ENCODE measurements at places on chromosomes 5 and 9. TPM values are rescaled to one million over a fixed set of nuclear protein-coding genes. Genes with fewer than 3 reads are reported as not detected.

Gene DIRAS2
- polyA plus RNA-seq = not detected

Gene SOWAHA
- polyA plus RNA-seq = 0.03 TPM

Gene PCAT7
- 0.05 TPM for polyA plus RNA-seq

Gene TAF1L
- not detected for polyA plus RNA-seq

Gene PGM5
- 3.8 TPM for polyA plus RNA-seq

Gene HTR4
- 0.03 TPM for polyA plus RNA-seq

Gene STOML2
- polyA plus RNA-seq = 56.9 TPM

Gene SV2C
- 0.13 TPM for polyA plus RNA-seq

Gene CD274
- 1.9 TPM for polyA plus RNA-seq

Gene PCDHA9
- polyA plus RNA-seq = not detected

Gene PIP5K1B
- polyA plus RNA-seq = 2.7 TPM

Gene IGFBPL1
- polyA plus RNA-seq = not detected

Gene PCDHGA5
- polyA plus RNA-seq = 0.04 TPM

Gene CARD9
- polyA plus RNA-seq = 17.3 TPM

Gene GRHPR
- polyA plus RNA-seq = 61.9 TPM

Gene ZNF367
- polyA plus RNA-seq = 2.1 TPM

Gene PCDHB15
- 1.1 TPM for polyA plus RNA-seq

Gene CATSPER3
- polyA plus RNA-seq = 0.35 TPM

Gene TMEM232
- 0.33 TPM for polyA plus RNA-seq

Gene PDCD1LG2
- polyA plus RNA-seq = 2.0 TPM

Gene MARVELD2
- 0.12 TPM for polyA plus RNA-seq

Gene LHX3
- polyA plus RNA-seq = not detected

Gene CAMK4
- 0.90 TPM for polyA plus RNA-seq

Gene PCDHGA10
- 0.17 TPM for polyA plus RNA-seq

Gene AGXT2
- not detected for polyA plus RNA-seq

Gene UGT3A2
- polyA plus RNA-seq = 0.48 TPM

Gene PLCXD3
- 0.12 TPM for polyA plus RNA-seq

Gene TRAF1
- polyA plus RNA-seq = 10.2 TPM

Gene ZFP2
- polyA plus RNA-seq = 1.7 TPM

Gene ASTN2
- 1.8 TPM for polyA plus RNA-seq

Gene TAF11L10
- polyA plus RNA-seq = not detected

Gene TAS2R1
- not detected for polyA plus RNA-seq

Gene SLC1A1
- 0.26 TPM for polyA plus RNA-seq

Gene CARTPT
- not detected for polyA plus RNA-seq

Gene ORM2
- 0.13 TPM for polyA plus RNA-seq

Gene SPATA31D4
- 0.02 TPM for polyA plus RNA-seq
